ENCODE measurements at places on chromosomes 16 and 17. TPM values are rescaled to one million over a fixed set of nuclear protein-coding genes. Genes with fewer than 3 reads are reported as not detected.

TP53TG3B gene
- polyA plus RNA-seq: not detected

- DNase-seq: no peak
These were observed 32.7 kb downstream of the ADAMTS18 start for GRCh38 chr16:77402118-77402517.

CACNG5 gene
- not detected for polyA plus RNA-seq

GRCh38 chr16:69838489-69838888 is 76.4 kb downstream of the WWP2 start:
- DNase-seq: no peak

FOXC2 gene
- polyA plus RNA-seq: 0.37 TPM

DNA sequence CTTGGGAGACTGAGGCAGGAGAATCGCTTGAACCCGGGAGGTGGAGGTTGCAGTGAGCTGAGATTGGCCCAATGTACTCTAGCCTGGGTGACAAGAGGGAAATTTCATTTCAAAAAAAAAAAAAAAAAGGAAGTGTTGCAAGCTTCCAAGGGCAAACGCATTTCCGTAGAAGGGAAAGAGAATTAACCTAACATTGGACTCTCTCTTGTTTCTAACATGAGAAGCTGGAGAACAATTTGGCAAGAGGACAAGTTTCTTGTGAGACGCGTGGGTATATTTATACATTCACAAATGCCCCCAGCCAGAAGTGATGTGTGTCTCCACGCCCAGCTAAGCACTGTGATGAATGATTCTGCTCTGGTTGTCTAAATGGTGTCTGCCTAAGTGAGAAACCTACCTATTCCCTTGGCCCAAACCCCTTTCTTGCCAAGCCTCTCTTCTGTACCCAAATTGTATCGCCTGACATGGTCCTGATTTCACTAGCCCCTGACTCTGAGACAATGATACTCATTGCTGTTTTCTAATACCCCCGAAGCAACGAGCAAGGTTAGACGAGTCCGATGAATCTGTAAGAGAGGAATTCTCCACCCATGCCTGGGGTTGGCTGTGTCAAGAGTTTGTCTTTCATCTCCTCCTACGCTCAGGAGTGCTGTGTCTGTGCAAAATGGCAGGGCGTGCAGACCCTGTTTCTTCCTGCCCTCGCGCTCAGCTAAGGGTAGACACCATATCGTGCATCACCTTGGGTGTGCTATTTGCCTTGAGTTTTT is 14.2 kb upstream of the ST6GALNAC2 start:
- peak; percentile 22 for DNase-seq

TEX19 gene
- polyA plus RNA-seq: not detected

GRCh38 chr16:4103745-4104144 is 12.5 kb downstream of the ADCY9 start:
- no peak for DNase-seq

DNA sequence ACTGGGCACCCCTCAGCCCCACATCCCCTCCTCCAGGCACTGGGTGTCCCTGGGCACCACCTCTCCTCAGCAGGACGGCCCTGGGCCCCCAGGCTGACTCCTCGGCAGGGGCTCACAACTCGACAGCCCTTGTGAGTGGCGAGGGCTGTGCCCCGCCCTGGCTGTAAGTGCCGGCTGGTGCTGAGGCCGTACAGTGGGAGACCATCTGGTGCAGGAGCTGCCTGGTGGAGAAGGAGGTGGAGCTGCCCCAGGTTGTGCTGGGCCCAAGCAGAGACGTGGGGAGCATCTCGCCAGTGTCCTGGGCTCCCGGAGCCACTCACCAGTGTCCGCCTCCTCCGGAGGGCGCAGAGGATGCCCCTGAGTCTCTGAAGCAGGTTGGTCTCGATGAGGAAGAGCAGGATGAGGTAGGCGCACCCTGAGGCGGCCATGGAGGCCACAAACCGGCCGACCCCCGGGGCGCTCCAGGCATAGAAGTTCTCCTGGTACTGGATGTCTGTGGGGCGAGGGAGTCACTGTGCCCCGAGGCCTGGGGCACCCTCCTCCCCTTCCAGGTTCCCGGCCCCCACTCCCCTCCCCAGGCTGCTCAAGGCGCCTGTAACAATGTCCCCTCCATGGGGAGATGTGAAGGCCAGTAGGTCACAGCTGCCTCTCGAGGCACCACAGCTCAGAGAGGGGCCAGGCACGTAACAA is 15.1 kb upstream of the RNPS1 start:
- DNase-seq: no peak

- peak; percentile 39 for DNase-seq
These were observed 863 bp downstream of the ADPRM start for GRCh38 chr17:10698096-10698818.

GRCh38 chr16:27365142-27366089 is 36.6 kb upstream of the IL21R start:
- DNase-seq: no peak

DNA sequence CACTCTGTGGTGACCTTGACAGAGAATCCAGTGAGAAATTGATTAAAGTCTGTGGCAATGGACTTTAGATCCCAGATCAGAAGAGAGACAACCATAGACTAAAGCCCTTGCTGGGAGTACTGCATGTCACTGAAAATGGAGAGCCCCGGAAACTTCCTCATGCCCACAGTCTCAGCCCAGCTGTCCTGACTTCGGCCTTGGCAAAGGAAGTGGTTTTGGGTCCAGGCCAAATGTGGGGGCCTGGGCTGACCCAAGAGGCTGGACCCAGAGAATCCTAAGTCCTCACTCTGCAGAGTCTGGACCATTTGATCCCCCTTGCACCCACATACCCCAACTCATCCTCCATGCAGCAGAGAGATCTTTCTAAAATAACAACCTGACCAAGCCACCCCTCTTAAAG is 4.7 kb upstream of the BEAN1 start:
- no peak for DNase-seq
